PC-3 (cell line): ENCODE measurements at places on chromosomes 3 and 15. TPM values are rescaled to one million over a fixed set of nuclear protein-coding genes. Genes with fewer than 3 reads are reported as not detected.

KNL1 gene
- total RNA-seq = 33.5 and 33.8 TPM in 2 replicates

- H3K27ac ChIP-seq = no peak overlapping the region
- DNase-seq = peak; percentile 80
- H3K4me3 ChIP-seq = peak overlapping the region; percentile 50
- no peaks in the 10 kb centered on the region for H3K4me1 ChIP-seq
- H3K27me3 ChIP-seq = peaks cover 14% of the 10 kb centered on the region; the same call in 1 of the 2 replicates
- H3K36me3 ChIP-seq = no peaks in the 10 kb centered on the region
These were observed 41.2 kb upstream of the UBE2Q2 start for GRCh38 chr15:75801859-75802593.

DNA sequence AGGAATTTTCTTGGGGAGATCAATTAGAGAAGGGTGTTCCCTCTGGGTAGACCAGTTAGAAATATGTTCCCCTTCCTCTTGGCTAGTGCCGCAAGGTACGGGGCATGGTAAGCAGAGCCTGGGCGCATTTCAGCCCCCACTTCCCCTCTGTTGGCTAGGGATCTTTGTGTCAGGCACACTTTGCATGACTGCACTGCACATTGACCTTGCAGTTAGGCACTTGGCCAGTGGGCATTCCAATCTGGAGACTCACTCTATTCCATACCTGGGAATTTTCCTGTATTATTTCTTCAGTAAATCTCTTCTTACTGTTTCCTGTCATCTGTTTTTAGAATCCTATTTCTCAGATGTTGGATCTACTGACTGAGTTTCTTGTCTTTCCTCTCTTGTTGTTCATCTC is 30.0 kb upstream of the CACNA1D start:
- no peaks in the 10 kb centered on the region for H3K36me3 ChIP-seq
- no peaks in the 10 kb centered on the region for H3K4me1 ChIP-seq
- peak; percentile 62 for DNase-seq

DNA sequence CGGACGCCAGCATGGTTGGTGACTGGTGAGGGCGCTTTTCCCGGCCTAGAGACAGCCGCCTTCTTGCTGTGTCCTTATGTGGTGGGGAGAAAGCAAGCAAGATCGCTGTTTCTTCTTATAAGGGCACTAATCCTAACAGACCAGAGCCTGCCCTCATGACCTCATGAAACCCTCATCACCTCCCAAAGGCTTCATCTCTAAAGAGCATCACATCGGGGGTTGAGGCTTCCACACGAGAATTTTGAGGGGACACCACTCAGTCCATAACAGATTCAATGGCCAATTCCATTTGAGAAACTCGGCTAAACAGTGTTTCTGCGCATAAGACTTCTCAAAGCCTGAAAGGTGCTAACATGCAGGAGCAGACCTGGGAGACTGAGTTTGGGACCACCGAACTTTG is 54.0 kb downstream of the VGLL4 start:
- H3K27me3 ChIP-seq = no peaks in the 10 kb centered on the region
- peaks cover 10% of the 10 kb centered on the region; the same call in 1 of the 2 replicates for H3K4me1 ChIP-seq
- no peak overlapping the region for H3K4me3 ChIP-seq
- DNase-seq = no peak

DNA sequence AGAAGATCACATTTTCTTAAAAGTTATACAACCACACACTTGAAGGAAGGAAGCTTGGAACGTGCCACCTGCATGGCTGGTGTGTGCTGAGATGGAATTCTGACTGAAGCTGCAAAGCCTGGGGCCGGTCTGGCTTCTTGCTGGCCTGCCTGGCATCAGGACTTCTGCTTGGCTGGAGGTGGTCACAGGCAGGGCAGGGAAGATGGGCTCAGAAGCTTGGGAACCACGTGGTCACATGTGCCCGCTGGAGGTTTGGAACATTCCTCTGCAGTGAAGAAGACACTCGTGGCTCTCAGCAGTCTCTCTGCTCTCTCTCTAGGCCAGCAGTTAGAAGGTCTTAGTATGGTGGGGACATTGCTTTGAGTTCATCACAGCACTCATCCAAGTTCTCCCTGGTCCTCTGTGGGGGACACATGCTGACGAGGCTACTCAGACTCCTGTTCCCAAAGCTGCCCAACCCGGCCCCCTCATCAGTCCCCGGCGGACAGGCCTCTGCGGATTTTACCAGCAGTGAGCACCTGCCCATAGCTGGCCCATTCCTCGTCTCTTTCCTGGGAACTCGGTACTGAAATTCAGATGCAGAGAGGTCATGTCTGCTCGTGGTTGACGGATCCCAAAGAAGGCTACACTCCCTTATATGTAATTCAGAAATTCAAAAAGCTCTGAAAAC is 229.0 kb downstream of the ADAMTS17 start:
- no peak for DNase-seq
- no peaks in the 10 kb centered on the region for H3K36me3 ChIP-seq
